ENCODE measurements at places on chromosomes 1 and 21.
A peak's percentile ranks its signal among the peaks of the same experiment; 100 is the strongest.

DNA sequence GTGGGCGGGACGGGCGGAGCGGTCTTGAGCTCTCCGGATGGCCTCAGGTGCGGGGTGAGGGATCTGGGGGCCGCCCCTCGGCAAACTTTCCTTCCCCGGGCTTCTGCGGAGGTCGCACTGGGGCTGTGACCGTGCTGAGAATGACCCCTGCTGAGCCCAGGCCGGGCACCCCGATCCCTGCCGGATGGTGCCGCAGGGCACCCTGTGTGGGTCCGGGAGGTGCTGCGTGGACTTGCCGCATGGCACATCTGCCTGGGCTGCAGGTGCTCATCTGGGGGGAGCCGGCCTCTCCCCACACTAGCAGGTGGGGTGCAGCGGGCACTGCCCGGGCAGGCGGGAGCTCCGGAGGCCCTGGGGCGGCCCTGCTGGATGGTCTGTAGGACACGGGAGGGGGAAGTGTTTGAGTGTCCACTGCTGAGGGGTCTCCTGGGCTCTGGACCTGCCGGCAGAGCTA lies 31.8 kb upstream of the PEX10 start:
- H3K36me3 ChIP-seq: peaks cover 7% of the 10 kb centered on the region
- H3K4me3 ChIP-seq: no peak overlapping the region
- peaks cover 20% of the 10 kb centered on the region for H3K27me3 ChIP-seq
- H3K27ac ChIP-seq: no peak overlapping the region
- DNase-seq: no peak
- H3K4me1 ChIP-seq: peaks cover 69% of the 10 kb centered on the region

DNA sequence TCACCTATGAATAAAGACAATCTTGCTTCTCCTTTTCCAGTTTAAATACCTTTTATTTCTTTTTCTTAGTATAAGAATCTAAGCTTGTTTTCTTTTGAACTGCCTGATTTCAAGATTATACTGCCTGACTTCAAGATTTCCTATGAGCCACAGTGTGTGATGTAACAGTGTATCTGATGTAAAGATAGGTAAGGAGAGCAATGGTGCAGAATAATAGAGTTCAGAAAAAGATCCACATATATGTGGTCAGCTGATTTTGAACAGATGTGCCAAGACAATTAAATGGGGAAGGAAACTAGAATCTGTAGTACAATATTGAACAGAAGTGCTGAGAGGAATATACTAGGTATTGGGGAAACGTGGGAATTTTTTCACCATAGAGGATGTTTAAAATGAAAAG lies 21.0 kb downstream of the EXO1 start:
- no peak for DNase-seq
- H3K4me1 ChIP-seq: no peaks in the 10 kb centered on the region
- no peaks in the 10 kb centered on the region for H3K27me3 ChIP-seq
- H3K4me3 ChIP-seq: no peak overlapping the region
- no peaks in the 10 kb centered on the region for H3K36me3 ChIP-seq

GRCh38 chr1:189782295-189782694 lies 695.4 kb downstream of the BRINP3 start:
- no peaks in the 10 kb centered on the region for H3K36me3 ChIP-seq
- no peak for DNase-seq
- no peaks in the 10 kb centered on the region for H3K4me1 ChIP-seq
- no peak overlapping the region for H3K4me3 ChIP-seq
- no peaks in the 10 kb centered on the region for H3K27me3 ChIP-seq
- H3K27ac ChIP-seq: no peak overlapping the region

GRCh38 chr1:99629164-99629563 lies 16.7 kb upstream of the PALMD start:
- DNase-seq: no peak
- no peak overlapping the region for H3K4me3 ChIP-seq
- no peaks in the 10 kb centered on the region for H3K36me3 ChIP-seq
- H3K27ac ChIP-seq: no peak overlapping the region
- H3K4me1 ChIP-seq: no peaks in the 10 kb centered on the region

- peak; percentile 83 for DNase-seq
- no peaks in the 10 kb centered on the region for H3K36me3 ChIP-seq
- no peak overlapping the region for H3K27ac ChIP-seq
- no peak overlapping the region for H3K4me3 ChIP-seq
- H3K27me3 ChIP-seq: no peaks in the 10 kb centered on the region
These were observed 2.5 kb upstream of the APOBEC4 start for GRCh38 chr1:183655562-183656075.

DNA sequence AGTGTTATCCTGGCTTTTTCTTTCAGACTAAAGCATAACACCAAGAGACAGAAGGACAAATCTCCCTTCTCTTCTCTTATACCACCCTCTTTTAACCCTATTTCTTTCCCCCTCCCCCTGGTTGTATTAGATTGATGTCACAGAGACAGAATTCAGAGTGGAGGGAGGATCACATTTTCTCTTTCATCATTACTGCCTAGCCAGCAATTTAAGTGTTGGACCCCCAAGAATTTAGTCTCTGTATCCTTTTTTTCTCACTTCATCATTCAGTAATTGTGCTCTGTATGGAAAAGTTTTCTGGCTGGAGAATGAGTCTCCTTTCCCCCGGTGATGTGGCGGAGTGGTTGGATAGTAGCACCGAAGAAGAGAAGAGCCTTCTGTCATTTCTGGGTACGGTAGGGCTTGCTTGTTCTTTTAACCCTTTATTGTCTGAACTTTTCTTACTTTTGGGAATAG lies 124.8 kb downstream of the CLEC20A start:
- H3K4me1 ChIP-seq: no peaks in the 10 kb centered on the region
- DNase-seq: no peak
- H3K27me3 ChIP-seq: no peaks in the 10 kb centered on the region
- peak overlapping the region; percentile 83 for H3K27ac ChIP-seq

DNA sequence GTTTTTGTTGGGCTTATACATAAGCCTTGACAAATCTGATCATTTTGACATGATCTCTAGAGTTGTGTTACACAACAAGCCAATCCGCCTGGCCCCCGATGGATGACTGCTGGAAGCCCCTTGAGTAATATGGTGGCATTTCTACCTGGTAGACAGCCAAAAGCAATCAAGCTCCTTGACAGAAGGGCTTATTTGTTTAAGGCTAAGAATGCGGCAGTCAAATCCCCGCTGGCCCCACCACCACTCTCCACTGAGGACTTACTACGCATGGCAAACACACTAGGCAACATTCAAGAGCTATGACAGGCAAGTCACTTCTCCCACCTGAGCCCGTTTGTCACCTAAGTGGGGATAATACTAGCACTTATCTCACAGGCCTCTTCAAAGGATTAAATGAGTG lies 33.4 kb upstream of the C1orf198 start:
- H3K4me3 ChIP-seq: no peak overlapping the region
- H3K36me3 ChIP-seq: peaks cover 8% of the 10 kb centered on the region
- H3K27me3 ChIP-seq: no peaks in the 10 kb centered on the region

DNA sequence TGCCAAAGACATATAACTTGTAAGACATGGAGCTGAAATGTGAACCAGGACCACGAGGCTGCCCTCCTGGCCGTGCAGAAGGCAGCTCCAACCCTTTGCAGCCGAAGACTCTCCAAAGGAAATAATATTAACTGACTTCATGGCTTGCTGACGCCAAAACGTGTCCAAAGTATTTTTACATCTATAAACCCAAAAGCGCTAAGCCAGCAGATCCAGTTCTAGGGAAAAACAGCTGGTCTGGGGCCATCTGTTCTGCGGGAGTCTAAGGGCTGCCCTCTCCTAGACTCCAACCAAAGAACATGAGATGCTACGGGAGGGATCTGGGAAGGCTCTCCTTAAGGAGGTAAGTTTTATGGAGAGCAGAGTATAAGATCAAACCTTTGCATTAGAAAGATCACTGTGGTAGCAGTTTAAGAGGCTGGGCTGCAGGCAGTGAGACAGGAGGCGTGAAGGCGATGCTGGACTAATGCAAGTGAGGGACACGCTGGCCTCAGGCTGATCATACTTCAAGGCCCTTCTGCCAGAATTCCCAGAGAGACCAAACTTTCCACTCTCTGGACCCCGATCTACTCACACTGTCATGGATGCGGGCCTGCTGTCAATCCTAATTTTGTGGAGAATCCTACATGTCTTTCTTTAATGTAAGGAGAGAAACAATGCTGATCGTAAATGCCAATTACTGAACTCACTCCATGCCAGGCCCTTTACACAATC lies 1.2 kb downstream of the TMEM53 start:
- peak overlapping the region; percentile 96 for H3K27ac ChIP-seq
- H3K36me3 ChIP-seq: no peaks in the 10 kb centered on the region
- H3K4me3 ChIP-seq: peak overlapping the region; percentile 72
- peaks cover 35% of the 10 kb centered on the region for H3K4me1 ChIP-seq
- no peak for DNase-seq

DNA sequence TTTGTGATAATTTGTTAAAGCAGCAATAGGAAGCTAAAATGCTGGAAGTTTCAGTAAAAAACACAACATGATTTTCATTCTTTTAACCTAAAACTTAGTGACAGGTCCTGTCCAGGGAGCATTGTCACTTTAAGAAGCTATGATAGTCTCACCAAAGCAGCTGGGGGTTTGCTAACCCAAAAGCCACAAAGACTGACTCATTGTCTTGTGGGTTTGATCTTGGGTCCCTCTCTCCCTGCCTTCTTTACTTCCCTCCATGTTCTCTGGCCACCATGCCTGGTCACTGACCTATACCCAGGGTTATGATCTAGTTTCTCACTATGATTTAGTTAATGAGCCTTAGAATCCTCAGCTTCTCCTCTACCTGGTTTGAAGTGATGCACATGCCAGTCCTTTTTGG lies 213.5 kb upstream of the PTGFR start:
- no peaks in the 10 kb centered on the region for H3K27me3 ChIP-seq
- H3K27ac ChIP-seq: no peak overlapping the region
- DNase-seq: no peak
- H3K4me3 ChIP-seq: no peak overlapping the region

DNA sequence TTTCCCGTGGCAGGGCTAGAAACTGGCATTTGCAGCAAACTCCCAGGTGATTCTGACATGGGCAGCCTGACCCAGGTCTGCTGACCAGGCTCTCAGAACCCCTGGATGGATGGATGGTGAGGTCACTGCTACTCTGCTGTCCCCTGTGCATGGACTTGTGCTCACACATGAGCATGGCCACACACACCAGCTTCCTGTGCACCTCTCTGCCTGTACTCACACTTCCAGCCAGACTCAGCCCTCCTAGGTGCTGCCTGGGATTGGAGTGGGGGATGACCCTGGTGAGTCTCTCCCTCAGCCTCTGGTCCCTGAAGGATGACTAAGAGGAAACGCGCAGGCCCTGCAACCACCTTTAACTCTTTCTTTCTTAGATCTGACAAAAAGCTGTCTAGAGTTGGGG lies 361.1 kb downstream of the HHAT start:
- H3K36me3 ChIP-seq: no peaks in the 10 kb centered on the region
- H3K4me1 ChIP-seq: peaks cover 3% of the 10 kb centered on the region
- DNase-seq: no peak
- no peak overlapping the region for H3K4me3 ChIP-seq
- no peak overlapping the region for H3K27ac ChIP-seq

- no peak for DNase-seq
- peaks cover 6% of the 10 kb centered on the region for H3K4me1 ChIP-seq
- H3K27ac ChIP-seq: peak overlapping the region; percentile 31
- H3K27me3 ChIP-seq: no peaks in the 10 kb centered on the region
These were observed 52.8 kb downstream of the CAPN2 start for GRCh38 chr1:223765036-223765718.

- H3K36me3 ChIP-seq: no peaks in the 10 kb centered on the region
- no peak overlapping the region for H3K4me3 ChIP-seq
- no peaks in the 10 kb centered on the region for H3K27me3 ChIP-seq
- no peak overlapping the region for H3K27ac ChIP-seq
- no peak for DNase-seq
- H3K4me1 ChIP-seq: no peaks in the 10 kb centered on the region
These were observed 109.1 kb upstream of the DNAH14 start for GRCh38 chr1:224820341-224820740.

GRCh38 chr1:12614402-12615158 lies 3.4 kb downstream of the DHRS3 start:
- peak overlapping the region; percentile 86 for H3K4me3 ChIP-seq
- H3K36me3 ChIP-seq: no peaks in the 10 kb centered on the region
- no peak for DNase-seq
- H3K27me3 ChIP-seq: peaks cover 11% of the 10 kb centered on the region
- H3K27ac ChIP-seq: peak overlapping the region; percentile 98
- H3K4me1 ChIP-seq: peaks cover 50% of the 10 kb centered on the region

DNA sequence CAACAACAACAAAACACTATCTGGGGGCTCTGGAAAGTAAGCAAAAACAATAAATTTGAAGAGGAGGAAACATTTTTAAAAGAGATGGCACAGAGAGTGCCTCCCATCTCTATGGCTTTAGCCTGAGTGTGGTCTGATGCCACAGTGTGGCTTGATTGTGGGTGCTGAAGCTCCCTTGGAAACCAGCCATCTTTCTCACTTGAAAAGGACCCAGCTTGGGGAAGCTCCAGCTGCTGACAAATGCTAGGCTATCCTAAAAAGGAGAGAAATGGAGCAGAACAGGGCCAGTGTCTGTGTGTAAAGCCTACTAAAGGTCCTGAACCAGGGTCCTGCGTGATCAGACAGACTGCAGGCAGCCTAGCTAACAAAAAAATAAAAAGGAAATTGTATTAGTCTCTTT lies 642.0 kb upstream of the PTBP2 start:
- DNase-seq: peak; percentile 57
- no peak overlapping the region for H3K27ac ChIP-seq
- H3K36me3 ChIP-seq: no peaks in the 10 kb centered on the region
- no peaks in the 10 kb centered on the region for H3K27me3 ChIP-seq
- H3K4me3 ChIP-seq: no peak overlapping the region

DNA sequence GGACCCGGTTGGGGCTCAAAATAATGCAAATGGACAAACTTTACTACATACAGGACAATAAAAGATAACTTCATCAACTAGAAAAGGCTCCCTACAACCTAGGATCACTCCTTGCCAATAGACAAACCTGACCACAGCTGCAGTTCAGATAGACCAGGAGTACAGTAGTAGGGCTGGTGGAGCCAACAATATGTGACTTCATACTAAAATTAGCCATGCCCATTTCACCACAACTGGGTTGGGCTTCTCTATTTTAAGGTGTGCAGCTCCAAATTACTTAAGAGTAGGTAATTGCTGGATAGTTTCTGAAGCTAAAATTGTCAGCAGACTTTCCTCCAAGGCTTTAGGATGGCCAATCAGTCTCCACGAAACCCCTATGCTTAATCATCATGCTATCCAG lies 3.9 kb downstream of the DENND1B start:
- DNase-seq: no peak
- no peak overlapping the region for H3K27ac ChIP-seq
- peaks cover 3% of the 10 kb centered on the region for H3K36me3 ChIP-seq

- H3K27me3 ChIP-seq: no peaks in the 10 kb centered on the region
- no peak overlapping the region for H3K4me3 ChIP-seq
- H3K4me1 ChIP-seq: no peaks in the 10 kb centered on the region
- no peaks in the 10 kb centered on the region for H3K36me3 ChIP-seq
- DNase-seq: no peak
These were observed 317.6 kb downstream of the PBX1 start for GRCh38 chr1:164876398-164877116.

DNA sequence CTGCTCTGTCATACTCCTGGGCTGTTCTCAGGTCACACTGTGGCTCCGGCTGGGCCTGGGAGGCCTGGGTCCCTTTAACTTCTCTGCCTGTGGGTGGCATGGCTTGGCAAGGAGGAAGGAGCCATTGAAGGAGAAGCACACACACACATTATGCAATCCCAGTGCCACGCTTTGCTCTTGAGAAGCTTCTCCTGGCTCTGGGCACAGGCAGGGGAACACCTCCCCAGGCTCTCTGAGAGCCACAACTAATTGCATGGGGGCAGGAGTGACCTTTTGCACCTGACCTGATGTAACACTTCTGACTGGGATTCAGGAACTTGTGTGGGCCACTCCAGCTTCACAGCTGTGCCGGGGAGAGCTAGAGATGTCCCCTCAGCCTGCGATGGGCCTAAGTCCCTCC lies 23.1 kb downstream of the LGR6 start:
- no peak for DNase-seq
- no peak overlapping the region for H3K4me3 ChIP-seq
- no peak overlapping the region for H3K27ac ChIP-seq
- peaks cover 42% of the 10 kb centered on the region for H3K27me3 ChIP-seq
- no peaks in the 10 kb centered on the region for H3K36me3 ChIP-seq
